CD4-positive, alpha-beta T cell treated with Interleukin-12 subunit alpha and Interleukin-12 subunit beta, for 1 hour (primary cell): ENCODE measurements at places on chromosomes 2 and 18.

DNA sequence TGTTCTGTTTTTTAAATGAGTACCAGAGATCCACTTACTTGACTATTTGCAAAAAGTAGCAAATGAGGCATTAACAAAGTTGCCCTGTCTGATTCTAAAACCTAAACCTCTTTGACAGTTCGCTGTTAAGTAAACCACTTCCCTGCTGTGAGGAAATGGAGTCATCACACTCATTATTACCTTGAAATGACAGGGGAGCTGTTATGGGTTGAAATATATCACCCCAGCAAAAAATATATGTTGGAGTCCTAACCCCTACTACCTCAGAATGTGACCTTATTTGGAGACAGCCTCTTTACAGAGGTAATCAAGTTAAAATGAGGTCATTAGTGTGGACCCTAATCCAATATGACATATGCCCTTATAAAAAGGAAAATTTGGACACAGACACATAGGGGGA is 36.1 kb downstream of the DHRS9 start:
- peak; percentile 11 for DNase-seq

- DNase-seq: no peak
Measured at GRCh38 chr2:181203916-181204315, 223.5 kb downstream of the UBE2E3 start.

DNA sequence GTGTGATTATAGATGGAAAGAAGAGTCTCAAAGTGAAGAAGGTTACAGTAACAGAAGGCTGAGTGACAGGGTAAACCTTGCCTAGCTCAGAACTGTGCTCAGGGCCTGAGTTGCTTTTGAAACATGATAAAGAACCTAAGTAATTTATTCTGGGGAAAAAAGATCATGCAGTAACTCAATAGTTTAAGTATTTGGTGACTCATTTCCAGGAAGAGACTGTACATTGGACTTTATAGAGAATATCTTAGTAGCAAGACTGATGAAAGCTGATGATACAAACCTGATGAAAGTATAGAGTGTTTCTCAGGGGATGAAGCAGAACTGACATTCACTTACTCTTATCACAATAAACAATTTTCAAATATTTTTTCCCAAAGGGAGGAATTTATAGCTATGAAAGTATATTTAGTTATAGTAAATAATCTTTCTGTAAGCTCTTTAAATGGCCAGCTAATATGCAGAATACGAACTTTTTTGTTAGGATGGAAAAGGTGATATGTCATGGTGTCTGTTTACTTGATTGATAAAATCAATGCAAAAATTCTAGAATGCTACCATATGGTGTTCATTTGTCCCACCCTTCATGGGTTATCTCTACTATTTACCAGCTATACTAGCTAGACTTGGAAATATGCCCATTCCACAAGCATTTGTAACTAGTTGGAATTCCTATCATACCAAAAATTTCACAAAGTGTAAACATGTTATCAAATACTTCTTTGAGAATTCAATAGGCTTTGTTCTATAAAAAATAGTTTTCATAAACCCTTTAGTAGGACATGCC is 1265.5 kb upstream of the ACVR2A start:
- DNase-seq: no peak

GRCh38 chr18:23401400-23402347 is 51.4 kb upstream of the RIOK3 start:
- DNase-seq: no peak

- no peak for DNase-seq
Measured at GRCh38 chr2:120861576-120862191, 126.0 kb downstream of the GLI2 start.

- no peak for DNase-seq
Measured at GRCh38 chr2:100731535-100731981, 88.4 kb upstream of the NPAS2 start.

GRCh38 chr2:203404996-203405395 is 76.8 kb downstream of the ABI2 start:
- DNase-seq: no peak

DNA sequence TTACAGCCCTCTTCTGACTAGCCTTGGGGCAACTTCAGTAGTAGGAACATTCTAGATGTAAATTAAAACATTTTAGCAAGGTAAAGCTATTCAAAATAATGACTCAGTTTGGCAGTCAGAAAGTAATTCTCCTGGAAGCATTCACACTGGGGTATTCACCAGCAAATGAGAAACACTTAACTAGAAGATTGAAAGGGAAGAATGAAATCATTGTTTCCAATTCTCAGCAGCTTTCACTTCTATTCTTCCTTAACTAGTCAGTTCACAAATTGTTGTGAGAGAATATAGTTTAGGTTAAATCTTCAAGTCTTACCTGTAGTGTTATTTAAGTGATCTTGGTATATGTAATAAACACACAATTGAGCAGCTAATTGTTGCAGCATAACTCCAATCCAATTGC is 1135.6 kb upstream of the FAM98A start:
- DNase-seq: no peak

DNA sequence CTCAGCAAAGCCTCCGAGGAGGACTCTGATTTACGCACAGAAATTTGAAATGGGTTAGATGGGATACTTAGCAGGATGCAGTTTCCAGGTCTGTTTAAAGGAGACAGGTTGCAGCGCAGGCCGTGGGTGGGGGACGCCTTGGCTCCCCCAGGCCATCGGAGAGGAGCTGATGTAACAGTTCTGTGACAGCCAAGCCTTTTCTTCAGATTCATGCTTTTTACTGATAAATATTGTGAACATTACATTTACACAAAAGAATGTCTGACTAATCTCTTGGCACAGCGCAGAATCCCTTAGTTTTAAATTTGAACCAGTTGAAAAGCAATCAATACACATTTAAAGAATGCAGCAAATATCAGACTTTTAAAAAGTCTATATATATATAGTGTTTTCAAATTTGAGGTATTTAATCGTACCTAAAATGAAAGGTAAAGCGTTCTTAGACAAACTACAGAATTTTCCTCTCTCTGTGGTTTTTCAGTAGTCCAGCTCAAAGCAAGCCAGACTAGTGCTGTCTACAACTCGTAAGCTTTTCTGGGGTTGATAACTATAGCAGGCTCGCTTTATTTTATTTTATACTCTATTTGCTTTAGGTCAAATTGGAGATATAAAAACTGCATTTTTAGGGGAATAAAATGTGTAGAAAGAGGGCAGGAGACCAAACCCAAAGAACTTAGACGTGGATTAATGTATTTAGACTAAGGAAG is 221.9 kb downstream of the PIEZO2 start:
- DNase-seq: no peak

DNA sequence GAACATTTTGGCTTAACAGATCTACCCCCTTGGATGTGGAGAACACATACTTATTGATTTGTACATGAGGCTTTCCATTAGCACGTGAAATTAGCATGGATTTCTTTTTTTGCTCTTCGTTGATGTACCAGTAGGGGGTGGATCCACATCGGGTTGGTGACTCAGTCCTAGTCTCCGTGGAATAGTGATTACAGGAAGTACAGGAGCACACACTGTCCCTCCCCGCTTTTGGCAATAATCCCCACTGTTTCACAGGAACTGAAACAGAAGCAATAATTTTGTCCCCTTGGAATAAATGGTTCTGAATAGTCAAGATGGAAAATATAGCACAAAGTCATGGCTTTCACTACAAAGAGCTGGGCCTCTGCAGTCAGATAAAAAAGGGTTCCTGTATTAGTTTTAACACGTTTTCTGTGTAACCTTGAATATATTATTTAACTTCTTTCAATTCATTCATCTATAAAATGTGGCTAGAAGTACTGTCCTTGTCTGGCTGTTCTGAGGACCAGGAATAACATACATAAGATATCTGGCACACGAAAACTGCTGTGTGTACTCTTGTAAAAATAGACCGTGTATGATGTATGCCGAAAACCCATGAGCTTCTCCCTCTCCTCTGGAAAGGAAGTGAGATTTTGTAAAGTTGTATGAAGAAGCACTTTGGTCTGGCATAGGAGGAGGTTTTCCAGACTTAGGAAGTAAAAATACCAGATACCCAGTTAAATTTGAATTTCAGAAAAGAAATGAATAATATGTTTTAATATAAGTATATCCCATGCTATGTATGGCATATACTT is 229.2 kb downstream of the GALR1 start:
- no peak for DNase-seq

GRCh38 chr2:4012197-4012596 is 308.8 kb downstream of the DCDC2C start:
- DNase-seq: no peak

GRCh38 chr2:50207881-50208280 is 824.1 kb downstream of the NRXN1 start:
- DNase-seq: no peak

GRCh38 chr2:50491541-50492476 is 540.1 kb downstream of the NRXN1 start:
- DNase-seq: peak; percentile 18

DNA sequence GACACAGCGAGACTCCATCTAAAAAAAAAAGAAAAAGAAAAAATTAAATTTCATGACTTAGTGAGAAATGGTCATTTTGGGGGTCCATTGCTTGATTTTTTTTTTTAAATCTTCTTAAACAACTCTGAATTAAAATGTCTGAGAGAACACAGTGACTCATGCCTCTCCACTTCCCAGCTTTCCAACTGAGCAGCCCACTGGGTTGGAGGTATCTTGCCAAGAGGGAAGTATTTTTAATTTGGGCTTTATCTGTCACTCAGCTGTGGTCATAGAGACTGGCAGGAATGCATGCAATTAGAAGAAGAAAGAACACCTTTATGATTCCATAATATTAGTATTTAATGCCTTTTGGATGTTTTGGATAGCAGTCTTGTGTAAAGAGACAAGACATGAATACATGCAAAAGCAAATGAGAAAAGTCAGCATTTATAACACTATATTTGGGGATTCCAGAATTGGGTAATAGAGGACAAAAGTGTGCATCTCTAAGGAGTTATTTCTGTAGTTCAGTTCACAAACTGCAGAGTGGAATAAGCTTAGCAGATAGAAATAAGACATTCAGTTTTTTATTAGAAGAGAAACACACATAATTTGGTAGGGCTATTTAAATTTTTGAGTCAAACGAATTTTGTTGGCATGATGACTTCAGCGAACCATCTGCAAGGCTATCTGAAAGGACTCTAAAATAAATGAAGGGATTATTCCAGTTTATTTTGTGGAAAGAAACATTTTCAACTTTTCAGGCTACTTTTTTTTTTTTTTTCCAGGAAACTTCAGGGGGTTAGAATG is 254.8 kb downstream of the TGIF1 start:
- no peak for DNase-seq

GRCh38 chr2:190462611-190463010 is 54.5 kb downstream of the MFSD6 start:
- DNase-seq: no peak

GRCh38 chr18:32271672-32272208 is 81.9 kb downstream of the MEP1B start:
- DNase-seq: peak; percentile 3

DNA sequence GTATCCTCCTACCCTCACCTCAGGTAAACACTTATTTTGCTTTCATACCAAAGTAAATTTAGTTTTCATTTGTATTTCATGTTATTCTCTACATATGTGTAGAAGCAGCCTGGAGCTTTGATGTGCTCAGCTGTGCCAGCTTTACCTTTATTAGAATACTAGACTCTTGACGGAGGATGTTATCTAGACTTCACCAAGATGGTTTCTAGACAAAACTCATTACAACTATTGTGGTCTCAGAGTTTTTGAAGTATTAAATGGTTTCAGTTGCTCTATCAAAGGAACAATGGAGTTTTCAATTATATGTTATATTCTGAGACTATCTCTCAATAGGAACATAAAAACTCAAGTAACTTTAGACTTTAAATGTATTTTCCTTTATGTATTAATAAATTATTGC is 5.0 kb upstream of the IL18RAP start:
- peak; percentile 26 for DNase-seq

- DNase-seq: no peak
Measured at GRCh38 chr2:74429487-74430451, 8.2 kb downstream of the WDR54 start.

DNA sequence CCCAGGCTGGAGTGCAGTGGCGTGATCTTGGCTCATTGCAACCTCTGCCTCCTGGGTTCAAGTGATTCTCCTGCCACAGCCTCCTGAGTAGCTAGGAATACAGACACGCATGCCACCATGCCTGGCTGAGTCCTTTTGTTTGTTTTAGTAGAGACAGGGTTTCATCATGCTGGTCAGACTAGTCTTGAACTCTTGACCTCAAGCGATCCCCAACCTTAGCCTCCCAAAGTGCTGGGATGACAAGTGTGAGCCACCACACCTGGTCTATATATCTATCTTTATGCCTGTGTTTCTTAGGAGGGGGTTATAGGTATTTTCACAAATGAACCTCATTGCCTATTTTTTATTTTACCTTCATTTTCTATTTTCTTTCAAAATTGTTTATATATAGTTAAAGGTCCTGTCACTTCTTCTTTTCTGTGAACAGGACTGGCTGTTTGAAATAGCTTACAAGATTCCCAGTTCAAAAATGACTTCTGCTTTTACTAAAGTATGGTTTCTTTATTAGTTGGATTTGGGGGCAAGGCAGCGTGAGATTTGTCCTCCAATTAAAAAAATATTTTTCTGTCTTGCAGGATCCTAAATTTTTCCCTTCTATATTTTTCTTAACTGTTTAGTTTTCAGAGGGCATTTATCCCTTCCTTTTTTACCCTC is 16.4 kb upstream of the MARCHF7 start:
- DNase-seq: no peak

GRCh38 chr18:56451188-56451587 is 187.2 kb downstream of the TXNL1 start:
- no peak for DNase-seq

DNA sequence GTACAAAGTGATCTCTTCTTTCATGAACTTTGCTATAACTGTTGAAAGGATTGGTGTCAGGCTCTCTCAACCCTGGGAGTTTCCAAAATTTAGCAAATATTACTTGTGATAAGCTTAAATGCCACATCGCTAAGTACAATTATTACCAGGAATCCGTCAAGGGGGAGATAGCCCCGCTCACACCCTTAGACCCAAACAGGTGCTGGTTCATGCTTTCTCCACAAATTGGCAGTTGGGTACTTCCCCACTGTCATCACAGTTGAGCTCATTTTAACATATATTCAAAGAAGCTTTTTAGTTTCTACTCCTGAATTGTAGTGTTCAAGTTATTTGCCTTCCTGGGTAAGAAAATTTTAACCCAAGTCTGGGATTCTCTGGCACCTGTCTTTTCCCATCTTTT is 29.8 kb upstream of the EPB41L5 start:
- DNase-seq: no peak

DNA sequence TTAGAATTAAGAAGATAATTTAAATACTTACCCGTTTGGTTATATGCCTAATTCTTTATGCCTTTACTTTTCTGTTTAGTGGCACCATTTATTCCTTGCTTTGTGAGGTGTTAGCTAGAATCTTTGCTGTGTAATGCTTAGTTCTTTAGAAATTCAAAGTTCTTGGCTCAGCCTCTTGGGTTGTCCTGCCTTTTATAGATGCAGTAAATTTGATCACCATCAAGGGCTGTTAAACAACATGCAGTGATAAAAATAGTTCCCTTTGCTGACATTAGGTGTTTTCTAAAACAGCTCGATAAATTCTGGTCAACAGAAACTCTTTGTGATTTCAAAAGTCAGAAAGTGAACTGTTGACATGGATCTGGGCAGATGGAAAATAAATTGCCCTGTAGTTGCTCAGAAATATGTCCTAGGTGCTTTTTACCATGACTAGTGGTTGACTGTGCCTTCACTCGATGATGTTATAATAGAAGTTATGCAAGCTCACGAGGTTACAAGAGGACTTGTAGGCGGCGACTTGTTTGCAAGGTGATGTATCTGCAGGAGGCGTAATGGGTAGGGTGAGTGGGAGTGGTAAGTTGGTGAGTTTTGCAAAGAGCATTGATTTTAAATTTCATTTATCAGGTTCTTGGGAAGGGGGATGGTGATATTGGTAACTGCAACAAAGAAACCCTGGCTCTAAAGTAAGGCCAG is 52.1 kb downstream of the LRRTM1 start:
- DNase-seq: no peak
